ENCODE measurements at places on chromosomes 4 and X.

GRCh38 chr4:173317004-173317403 lies 17.2 kb downstream of the HMGB2 start:
- DNase-seq = no peak

DNA sequence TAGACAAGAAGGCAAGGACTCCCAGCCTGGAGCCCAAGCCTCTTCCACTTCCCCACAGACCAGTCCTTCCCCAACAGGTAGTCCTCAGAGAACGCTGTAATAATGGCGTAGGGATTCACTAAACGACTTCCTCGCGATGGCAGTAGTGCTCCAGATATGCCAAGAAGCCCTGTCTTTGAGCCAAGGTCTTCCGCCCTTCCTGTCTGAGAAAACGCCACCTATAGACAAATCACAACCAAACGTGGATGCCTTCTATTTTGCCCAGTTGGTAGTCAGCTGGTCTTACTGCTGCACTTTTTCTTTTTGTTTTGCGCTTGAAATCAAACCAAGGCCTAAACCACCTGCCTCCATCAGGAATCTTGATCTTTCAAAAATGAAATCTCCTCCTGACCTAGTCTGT lies 203.3 kb downstream of the OR13H1 start:
- DNase-seq = no peak

DNA sequence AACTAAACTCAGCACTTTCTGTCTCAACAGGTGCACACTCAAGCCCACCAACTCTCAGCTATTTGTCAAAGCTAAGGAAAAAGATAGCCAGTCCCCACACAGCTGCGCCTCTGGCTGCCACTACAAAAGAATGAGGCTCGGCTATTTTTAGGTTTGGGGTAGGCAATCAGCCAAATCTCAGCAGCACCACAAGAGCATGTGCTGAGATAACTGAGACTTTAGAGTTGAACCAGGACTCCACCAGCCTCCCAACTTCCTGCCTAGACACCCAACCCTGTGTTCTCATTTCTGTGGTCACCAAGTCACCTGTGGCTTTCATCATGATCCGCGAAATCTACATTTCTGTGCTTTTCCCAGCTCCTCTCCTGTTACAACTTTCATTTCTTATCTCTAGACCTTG lies 28.0 kb downstream of the DMD start:
- DNase-seq = no peak

- DNase-seq = no peak
Observed at GRCh38 chrX:107596651-107597050, 31.7 kb upstream of the PRPS1 start.

DNA sequence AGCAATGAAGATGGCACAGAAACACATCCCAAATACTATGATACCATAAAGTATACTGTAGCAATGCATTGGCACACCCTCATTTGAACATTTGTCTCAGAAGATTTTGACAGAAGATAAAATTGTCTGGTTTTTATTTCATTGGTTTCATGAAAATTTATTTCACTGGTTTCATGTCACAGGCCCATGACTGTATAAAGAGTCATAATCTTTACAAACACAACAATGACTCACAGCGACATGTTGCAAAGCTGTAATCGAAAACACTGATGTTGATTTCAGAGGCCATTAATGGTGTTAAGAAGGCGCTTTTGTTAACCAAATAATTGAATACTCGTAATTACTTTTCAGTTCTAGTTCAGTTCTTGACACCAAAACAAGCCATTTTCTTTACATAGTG lies 8.1 kb upstream of the DTHD1 start:
- DNase-seq = no peak

DNA sequence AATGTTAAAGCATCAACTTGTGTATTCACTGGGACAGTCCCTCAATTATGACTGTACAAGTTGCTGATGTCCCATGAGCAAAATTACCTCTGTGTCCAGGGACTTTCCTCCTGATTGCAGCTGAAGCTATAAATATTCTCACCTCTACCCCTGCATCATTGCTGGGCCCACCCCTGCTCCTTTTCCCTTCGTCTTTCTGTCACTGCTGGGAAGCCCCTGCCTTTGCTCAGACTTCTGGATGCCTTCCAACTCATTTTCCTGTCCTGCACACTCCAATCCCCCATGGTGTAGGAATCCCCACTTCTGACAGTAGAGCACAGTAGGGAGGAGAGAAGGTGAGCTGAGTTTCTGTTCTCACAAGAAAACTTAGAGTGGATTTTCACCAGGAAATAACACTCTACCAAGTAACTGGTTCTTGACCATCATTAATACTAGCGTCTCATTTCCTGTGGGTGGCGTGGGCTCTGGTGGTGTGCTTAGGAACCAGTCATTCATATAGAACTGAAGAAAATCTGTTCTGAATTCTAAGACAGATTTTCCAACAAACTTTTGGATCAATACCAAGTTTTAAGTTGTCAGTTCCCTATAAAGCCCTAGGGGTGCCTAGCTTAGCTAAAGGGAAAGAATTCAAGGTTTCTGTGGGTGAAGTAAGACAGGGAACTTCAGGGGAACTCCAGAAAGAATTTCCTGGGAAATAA lies 136.2 kb upstream of the MED14 start:
- peak; percentile 14 for DNase-seq

GRCh38 chrX:38806875-38807621 lies 5.8 kb downstream of the MID1IP1 start:
- DNase-seq = no peak

GRCh38 chr4:101944649-101945048 lies 154.1 kb downstream of the BANK1 start:
- DNase-seq = no peak

GRCh38 chr4:37584071-37584470 lies 102.1 kb downstream of the RELL1 start:
- DNase-seq = no peak

DNA sequence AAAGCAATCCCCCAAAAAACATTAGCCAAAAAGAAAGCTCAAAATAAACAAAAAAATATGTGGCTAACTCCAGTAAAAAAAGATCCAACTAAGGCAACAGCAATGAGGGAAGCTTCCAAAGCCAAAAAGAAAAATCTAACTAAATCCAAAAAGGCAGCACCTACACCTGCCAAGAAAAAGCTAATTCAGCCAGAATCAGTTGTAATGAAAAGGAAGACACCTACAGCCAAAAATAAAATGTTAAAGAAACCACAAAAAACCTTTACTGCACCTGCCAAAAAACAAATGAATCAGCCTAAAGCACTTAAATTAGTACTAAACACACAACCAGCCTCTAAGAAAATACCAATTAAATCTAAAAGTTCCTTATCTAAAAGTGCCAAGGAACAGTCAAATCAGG lies 37.2 kb upstream of the CABS1 start:
- no peak for DNase-seq

DNA sequence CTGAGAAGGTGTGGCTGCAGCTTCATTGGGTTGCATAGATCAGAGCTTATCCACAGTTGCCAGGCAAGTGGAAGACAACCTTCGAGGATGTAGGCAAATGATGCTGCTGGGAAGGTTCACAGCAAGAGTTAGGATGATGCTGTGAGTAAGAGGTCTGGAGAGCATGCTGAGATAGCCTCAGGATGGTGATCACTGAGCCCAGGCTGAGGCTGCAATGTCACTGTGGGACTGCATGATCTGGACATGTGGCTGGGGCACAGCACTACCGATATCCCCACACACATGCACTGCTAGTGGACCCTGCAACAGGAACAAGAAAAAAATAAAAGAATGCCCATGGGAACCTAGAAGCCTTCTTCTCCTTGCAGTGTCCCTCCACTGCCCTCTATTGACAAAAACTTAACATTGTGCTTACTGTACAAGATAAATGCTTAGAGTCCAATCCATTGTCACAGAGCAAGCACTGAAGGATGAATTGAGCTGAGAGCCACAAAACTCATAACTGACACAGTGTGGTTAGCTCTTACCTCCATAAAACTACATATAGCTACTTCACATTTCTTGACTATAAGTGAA lies 105.6 kb downstream of the CNKSR2 start:
- DNase-seq = peak; percentile 4

DNA sequence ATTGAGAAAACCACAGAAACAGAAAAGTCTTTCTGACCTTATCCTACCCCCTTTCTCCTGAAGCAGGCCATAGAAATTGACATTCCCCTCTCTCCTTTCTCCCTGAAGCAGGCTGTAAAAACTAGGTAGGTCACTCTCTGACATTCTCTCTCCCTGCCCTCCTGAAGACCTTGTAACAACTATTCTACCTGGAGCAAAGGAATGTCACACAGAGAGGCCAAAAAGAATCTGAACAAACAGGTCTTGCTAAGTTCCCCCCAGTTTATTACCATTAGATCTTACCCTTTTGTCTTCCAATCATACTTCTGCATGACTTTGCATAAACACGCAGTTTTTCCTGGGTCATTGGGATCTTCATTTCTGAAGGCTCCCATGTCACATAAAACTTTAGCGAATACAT lies 198.3 kb upstream of the GYPA start:
- DNase-seq = no peak

DNA sequence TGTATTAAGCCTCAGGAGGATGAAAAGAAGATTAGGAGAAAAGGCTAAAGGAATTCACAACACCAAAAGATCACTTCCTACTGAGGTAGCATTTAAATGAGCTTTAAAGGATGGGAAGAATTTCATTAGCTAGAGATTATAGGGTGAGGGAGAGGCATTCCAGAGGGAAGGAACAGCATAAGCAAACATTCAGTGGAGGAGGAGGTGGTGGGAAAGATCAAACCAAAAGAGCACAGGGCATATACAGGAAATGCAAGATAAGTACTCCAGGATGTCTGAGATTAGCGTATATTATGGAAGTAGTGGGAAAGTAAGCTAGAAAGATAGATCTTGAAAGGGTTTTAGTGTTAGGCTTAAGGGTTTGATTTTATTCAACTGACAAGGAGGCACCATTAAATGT lies 84.8 kb downstream of the COL4A6 start:
- DNase-seq = no peak

DNA sequence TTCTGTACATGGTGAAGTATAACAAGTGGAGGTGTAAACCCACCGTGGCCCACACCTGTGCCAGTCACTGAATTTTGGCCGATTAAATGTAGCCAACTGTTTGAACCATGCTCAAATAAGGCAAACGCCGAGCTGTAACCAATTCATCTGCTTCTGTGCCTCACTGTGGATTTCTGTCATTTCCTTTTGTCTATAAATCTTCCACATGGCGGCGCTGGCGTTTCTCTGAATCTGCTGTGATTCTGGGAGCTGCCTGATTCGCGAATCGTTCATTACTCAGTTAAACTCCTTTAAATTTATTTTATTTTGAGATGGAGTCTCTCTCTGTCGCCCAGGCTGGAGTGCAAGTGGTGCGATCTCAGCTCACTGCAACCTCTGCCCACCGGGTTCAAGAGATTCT lies 19.2 kb downstream of the SUPT20HL2 start:
- DNase-seq = peak; percentile 7

DNA sequence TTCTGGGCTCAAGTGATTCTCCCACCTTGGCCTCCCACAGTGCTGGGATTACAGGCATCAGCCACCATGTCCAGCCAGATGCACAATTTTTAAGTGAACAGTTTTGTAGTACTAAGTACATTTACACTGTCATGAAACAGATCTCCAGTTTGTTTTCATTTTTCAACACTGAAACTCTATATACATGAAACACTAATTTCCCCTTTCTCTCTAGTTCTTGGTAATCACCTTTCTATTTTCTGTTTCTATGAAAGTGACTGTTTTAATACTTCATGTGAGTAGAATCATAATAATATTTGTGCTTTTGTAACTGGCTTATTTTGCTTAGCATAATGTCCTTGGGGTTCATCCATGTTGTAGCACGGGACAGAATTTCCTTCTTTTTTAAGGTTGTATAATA lies 237.4 kb downstream of the CAMK2D start:
- DNase-seq = no peak

GRCh38 chrX:154369449-154370299 lies 4.8 kb downstream of the FLNA start:
- DNase-seq = peak; percentile 66

DNA sequence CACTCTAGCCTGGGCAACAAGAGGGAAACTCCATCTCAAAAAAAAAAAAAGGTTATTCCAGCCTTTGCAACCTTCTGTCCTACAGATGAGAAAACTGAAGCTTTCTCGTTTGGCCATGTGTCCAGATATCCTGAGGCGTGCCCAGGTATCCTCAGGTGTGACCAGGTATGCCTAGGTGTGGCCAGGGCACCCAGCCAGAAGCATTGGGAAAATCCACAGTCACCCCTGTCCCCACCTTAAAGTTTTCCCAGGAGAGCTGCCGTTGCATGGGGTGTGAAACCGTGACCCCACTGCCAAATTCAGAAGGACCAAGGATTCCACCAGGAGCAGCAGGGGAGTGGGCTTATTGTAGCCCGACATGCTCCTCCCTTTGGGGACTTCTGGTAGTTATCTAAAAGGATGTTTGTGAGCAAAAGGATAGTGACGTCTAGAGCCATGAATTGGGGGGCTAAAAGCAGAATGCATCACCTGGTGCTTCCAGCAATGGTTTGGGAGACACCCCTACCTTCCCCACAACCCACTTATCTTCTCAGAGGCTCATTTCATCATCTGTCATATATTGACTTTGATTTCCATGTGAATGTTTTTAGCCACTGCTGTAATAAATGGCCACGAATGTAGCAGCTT lies 4.0 kb upstream of the DHRSX start:
- no peak for DNase-seq

DNA sequence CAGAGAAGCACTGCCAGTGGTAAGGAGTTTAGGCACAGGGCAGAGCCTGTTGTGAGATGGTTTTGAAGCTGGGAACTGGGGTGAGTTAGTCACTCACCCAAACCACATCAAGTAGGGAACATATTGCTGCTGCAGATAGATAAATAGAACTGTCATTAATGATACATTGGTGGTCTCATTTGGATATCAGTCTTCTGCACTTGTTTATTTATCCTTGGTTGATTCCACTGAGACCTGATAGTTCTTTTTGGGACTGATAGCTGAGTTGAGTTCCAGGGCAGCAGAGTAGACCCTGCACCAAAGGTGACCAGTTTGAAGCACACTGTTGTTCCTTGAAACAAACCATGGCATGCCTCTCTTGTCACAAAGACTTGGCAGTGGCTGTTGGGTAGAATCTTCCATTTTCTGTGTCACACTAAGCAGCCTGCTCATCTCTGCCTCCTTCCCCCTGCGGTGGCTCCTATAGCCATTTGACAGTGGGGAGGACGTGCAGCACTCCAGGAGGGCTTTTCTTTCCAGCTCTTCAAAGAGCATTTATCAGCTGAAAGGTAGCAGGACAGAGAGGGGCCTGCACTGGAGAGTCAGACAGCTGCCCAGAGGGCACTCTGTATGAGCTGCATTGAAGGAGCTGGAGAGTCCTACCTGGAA lies 59.7 kb upstream of the TMEM164 start:
- DNase-seq = no peak

DNA sequence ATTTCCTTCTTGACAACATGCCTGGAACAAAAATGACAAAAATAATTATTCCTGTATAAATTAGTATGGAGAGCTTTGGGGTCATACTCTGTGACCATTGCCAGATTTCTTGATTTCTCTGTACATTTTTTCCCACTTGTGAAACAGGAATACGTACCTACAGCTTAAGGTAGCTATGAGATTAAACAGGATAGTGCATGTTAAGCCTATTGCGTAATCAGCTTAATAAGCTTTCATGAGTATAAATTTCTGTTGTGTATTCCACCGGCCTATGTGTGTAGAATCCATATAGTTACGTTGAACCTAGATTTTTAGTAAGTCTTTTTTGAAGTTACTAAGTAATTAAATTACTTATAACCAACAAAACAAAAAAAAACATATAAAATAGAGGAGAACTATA lies 334.9 kb downstream of the DCTD start:
- DNase-seq = no peak

GRCh38 chr4:41799126-41799525 lies 50.6 kb upstream of the PHOX2B start:
- DNase-seq = no peak

- no peak for DNase-seq
Observed at GRCh38 chr4:14743601-14744000, 258.7 kb upstream of the CPEB2 start.

- no peak for DNase-seq
Observed at GRCh38 chr4:28772066-28772465, 1911.4 kb downstream of the STIM2 start.

Measured in stimulated activated CD4-positive, alpha-beta T cell treated with anti-CD3 and anti-CD28 coated beads, Interleukin-4, amount 100 ng/mL, for 24 hours (primary cell).